Endothelial cell (in vitro differentiated cells): ENCODE measurements at places on chromosomes 2 and 18.
A peak's percentile ranks its signal among the peaks of the same experiment; 100 is the strongest.

DNA sequence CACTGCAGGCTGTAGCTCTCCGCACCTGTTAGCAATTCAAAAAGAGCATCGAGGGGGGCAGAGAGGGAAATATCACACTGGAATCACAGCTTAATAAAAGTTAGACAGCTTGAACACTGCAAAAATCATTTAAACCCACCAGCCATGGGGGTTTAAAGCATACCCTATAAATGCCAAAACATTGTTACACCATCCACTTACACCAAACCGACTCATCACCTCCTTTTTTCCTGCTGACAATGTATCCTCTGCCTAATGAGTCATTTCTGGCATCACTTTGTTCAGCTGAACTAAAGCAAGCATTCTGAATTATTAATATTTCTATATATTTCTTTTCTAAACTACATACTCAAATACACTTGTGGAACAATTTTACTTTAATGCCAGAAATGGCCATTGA is 21.6 kb downstream of the MC4R start:
- no peak for DNase-seq

DNA sequence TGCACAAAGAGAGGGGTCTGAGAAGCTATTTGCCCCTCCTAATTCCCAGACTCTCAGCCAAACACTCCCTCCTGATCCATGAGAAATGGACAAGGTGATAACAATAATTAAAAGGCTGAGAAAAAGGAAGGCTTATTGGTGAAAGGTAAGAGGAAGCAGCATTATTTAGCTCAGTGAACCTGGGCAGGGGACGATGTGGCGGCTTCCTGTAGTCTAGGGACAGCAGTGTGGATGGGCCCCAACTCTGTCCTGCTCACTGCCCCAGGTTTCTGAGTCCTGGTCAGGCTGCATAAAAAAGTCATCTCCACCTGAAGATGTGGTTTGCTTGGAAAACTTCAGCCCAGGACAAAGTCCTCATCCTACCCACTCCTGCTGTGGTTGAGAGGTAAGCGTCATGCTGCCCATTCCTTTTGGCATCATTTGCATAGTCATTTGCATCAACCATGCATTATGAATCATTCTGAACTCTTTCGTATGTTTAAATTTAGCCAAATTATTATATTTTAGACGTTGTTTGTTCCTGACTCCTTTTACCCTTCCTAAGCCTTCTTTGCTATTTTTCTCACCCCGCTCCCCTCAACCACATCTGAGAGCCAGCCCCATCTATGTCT is 126.8 kb downstream of the CLIP4 start:
- DNase-seq = no peak

DNA sequence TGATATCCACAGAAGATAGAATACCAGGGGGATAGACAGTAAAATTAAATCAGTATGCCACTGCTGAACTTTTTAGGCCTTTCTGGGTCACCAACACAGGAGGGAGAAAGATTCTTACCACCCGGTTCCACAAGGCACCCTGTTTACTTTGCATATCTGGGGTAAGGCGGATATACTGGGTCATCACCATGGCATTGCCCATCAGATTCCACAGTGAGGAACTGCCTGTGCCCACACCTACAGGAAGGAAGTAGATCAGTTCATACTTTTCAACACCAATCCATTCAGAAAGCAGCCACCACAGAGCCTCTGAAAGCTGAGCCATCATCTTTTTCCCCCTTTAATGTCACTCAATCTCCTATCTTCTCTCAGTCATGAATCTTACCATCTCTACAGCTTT is 2.0 kb downstream of the LMAN2L start:
- DNase-seq = no peak

- DNase-seq = no peak
These were observed 107.6 kb downstream of the MEMO1 start for GRCh38 chr2:31903109-31903780.

DNA sequence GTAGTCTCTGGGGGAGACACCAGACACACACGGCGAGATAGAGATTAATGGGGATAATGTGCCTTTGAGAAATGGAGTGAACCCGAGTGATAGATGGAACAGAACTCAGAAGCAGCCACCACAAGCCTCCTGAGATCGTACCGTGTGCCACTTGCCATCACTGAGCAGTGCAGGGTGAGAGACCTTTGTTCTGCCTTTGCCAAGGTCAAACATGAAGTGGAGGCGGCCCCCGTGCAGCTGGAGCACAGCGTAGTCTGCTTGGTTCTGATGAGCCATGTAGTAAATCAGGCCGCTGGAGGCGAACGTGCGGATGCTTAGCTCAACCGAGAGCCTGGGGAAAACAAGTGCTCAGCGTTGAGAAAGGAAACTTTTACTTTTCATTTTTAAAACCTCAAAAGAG is 167.0 kb downstream of the LAMA1 start:
- DNase-seq = no peak

GRCh38 chr2:177730363-177730762 is 337.8 kb downstream of the AGPS start:
- DNase-seq = no peak

GRCh38 chr2:218399391-218400166 is at the start of gene CTDSP1:
Gene CTDSP1 (plus strand): TSS chr2:218399868. CDS start chr2:218400091, 223 bp downstream.
- DNase-seq = peak; percentile 96

- DNase-seq = peak; percentile 21
These were observed 59.6 kb downstream of the SPIRE1 start for GRCh38 chr18:12598181-12598930.

DNA sequence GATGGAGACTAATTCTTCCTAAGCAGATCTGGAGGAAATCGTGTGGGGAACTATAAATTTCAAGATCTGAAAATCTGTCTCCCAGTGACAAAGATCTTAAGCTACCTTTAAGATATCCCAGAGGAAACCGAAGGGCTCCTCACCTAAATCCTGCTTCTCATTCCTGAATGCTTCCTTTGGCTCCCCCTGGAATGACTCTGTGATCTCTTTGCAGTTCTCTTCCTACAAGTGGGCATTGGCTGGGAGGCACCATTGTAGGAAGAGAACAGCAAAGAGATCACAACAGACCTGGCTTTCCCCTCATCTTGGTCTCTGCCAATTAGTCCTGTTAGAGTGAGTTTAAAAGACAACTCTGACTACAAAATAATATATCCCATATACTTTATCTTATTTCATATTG is 70.0 kb upstream of the KCNH7 start:
- DNase-seq = no peak

DNA sequence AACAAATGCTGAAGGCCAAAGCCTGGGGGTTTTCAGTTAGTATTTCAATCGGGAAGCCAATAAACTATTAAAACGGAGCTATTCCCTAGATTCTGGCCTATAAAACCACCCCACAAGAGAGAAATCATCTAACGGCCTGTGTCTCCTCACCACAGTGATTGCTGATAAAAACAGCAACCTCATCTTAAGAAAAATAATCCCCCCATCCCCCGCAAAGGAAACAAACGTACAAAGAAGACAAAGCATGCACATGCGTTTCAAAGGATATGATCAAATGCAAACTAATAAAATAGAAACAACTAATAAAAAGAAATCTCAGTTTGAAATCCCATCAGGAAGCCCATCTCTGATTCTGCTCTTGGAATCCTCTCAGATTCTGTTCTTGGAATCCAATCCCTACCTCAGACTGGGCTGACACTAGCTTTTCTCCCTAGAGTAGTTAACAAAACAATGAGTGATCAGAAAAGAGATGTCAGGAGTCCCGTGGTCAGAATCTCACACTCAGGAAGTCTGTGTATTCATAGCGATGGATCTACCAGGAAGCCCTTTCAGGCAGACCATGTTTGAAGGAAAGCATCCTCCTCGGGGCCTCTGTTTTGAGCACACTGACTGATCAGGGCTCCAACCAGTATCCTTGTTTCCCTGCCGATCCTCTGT is 150.7 kb downstream of the THADA start:
- DNase-seq = peak; percentile 9

DNA sequence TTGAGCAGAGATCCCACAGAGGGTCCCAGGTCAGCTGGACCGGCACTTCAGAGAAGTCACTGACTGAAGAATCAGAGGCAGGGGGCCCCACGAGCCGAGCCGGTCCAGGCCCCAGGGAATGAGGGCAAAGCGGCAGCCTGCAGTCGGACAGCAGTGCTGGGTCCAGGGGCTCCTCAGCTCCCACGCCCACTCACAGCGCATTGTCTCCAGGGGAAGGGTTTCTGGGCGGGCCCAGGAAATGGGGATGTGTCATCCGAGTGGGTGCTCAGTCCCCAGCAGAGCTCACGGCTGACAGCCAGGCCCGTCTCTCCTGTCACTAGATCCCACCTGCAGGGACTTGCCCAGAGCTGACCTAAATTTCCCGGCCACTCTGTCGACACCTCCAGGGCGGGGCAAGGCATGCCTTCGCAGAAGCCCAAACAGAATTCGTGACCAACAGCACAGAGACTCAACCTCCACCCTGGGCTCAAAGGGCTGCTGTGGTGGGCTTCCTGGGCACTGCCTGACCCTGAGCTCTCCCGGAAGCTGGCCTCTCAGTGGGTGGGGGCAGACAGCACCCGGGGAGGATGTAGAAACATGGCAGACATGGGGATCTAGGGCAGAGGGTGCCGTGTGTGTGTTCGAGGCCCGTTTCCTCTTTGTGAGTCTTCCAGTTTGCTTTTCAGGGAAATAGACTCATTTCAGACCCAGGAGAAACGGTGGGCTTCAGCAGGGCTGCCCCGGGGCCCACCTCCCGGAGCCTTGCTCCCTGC is 42.1 kb upstream of the TAF1B start:
- no peak for DNase-seq

- no peak for DNase-seq
These were observed 68.3 kb downstream of the EDAR start for GRCh38 chr2:108920686-108921085.

- DNase-seq = no peak
These were observed 7.0 kb downstream of the ERLEC1 start for GRCh38 chr2:53793821-53794220.

DNA sequence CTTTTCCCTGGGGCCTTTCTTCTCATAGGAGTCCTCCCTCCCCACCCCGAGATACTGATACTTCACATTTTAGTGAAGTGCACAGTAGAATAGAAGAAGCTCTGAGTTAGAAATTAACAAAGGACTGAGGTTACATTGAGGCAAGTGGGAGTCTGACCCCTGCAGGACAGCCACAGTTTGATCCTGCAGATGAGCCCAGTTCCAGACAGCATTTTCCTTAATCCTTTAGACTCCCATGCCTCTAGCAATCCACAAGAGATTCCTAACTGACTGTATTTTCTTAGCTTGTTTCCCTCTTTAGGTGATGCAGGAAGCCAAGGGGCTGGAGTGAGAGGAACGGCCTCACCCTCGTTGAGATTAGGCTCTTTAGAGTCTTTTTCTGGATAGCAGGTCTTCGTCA is 204.0 kb downstream of the CYRIA start:
- DNase-seq = no peak

GRCh38 chr2:38427936-38428335 is 50.9 kb upstream of the ATL2 start:
- DNase-seq = no peak

- no peak for DNase-seq
These were observed 28.1 kb upstream of the MYCN start for GRCh38 chr2:15912203-15912602.

DNA sequence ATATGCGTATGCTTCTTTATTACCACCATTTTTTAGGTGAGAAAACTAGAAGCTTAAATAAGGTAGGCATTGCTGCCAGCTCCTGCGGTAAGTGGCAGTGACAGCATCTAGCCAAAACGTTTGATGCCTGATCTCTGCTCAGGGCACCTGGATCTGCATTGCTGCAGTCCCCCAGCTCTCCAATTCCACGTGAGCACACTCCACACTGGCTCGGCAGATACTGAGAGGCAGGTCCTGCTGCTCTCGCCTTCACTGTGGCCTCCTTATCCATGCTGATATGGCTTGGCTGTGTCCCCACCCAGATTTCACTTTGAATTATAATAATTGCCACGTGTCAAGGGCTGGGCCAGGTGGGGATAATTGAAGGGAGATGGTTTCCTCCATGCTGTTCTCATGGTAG is 160.9 kb downstream of the CTIF start:
- DNase-seq = no peak

- no peak for DNase-seq
These were observed 171.8 kb upstream of the PIK3C3 start for GRCh38 chr18:41783065-41783818.

- DNase-seq = no peak
These were observed 176.3 kb downstream of the AGPS start for GRCh38 chr2:177568893-177569292.

DNA sequence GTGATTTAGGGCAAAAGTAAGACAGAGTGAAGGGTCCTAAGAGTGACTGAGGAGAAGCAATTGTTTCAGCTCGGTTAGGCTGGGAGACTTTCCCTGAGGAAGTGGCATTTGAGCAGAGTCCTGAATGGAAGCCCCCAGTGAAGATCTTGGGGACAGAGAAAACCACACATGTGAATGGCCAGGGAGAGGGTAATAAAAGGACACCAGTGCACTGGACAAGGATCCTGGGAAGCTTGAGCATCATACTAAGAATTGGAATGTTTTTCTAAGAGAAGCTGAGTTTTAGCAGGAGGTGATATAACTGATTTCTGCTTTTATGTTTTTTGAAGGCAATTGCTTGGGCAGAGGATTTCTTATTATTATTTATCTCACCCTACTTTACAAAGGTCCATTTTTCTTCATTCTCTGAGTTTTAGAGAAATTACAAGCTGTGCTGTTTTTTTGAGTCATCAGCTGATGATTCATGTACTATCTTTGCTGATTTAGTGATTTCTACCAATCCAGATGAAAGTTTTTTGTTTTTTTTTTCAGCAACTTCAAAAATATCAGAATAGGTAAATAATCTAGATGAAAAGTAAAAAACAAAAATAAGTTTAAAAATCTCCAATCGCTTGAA is 43.5 kb downstream of the MFSD6 start:
- DNase-seq = no peak

- DNase-seq = no peak
These were observed 261.5 kb upstream of the SIX3 start for GRCh38 chr2:44679990-44680389.

DNA sequence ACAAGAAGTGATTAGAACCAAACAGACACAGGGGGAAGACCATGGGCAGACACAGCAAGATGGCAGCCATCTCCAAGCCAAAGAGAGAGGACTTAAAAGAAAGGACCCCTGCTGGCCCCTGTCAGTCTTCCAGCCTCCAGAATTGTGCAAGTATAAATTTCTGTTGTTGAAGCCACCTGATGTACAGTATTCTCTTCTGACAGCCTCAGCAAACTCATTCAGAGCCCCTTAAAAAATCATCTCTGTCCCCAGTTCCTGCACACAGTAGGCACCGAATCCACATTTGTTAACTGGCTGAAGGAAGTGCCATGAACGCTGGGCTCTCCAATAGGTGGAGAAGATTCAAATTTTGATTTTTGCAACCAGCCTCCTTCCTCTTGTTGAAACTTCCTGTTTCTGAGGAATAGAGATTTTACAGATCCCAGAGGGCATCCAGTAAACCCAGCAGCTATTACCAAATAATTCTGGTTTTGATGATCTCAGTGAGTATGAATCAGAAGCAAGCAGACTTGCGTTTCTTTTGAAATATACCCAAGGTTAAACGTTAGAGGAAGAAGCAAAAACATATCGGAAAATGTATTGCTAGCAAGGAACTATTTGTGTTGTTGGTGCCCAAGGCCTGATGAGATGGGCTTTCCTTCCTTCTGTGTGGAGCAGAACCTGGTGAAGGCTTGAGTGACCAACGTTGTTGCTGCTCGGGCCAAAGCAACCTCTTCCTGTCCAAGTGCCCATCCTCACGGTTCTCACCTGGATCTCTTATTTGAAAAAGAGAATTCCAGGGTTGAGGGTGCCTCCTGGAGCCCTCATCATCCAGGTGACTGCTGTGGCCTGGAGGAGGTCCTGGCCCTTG is 47.7 kb upstream of the PLB1 start:
- no peak for DNase-seq
